ENCODE measurements at places on chromosomes 6 and 20.

DNA sequence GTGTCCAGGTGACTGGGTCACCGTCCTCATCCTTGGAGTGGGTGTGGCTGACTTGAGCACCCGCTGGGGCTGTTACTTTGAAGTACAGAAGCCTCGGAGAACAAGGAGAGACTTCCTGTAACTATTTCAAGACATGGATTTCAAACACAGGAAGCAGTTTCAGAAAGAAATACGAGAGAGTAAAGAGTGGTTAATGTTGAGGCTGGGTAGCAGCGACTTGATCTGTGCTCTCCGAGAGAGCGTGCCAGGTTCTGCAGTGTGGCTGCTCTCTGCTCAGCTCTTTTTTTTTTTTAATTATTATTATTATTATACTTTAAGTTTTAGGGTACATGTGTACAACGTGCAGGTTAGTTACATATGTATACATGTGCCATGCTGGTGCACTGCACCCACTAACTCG, 17.5 kb upstream of the EFCAB8 start:
- DNase-seq: no peak

- no peak for DNase-seq
These were observed 25.1 kb downstream of the HCK start for GRCh38 chr20:32077190-32077589.

- no peak for DNase-seq
These were observed 81.5 kb upstream of the BCLAF1 start for GRCh38 chr6:136370988-136371728.

DNA sequence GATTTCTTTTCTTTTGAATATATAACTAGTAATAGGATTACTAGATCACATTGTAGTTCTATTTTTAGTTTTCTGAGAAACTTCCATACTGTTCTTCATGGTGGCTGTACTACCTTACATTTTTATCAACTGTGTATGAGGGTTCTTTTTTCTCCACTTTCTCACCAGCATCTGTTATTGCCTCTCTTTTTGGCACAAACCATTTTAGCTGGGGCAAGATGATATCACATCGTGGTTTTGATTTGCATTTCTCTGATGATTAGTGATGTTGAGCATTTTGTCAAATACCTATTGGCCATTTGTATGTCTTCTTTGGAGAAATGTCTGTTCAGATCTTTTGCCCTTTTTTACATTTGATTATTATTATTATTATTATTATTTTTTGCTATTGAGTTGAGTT, 86.1 kb upstream of the TCF21 start:
- DNase-seq: no peak

DNA sequence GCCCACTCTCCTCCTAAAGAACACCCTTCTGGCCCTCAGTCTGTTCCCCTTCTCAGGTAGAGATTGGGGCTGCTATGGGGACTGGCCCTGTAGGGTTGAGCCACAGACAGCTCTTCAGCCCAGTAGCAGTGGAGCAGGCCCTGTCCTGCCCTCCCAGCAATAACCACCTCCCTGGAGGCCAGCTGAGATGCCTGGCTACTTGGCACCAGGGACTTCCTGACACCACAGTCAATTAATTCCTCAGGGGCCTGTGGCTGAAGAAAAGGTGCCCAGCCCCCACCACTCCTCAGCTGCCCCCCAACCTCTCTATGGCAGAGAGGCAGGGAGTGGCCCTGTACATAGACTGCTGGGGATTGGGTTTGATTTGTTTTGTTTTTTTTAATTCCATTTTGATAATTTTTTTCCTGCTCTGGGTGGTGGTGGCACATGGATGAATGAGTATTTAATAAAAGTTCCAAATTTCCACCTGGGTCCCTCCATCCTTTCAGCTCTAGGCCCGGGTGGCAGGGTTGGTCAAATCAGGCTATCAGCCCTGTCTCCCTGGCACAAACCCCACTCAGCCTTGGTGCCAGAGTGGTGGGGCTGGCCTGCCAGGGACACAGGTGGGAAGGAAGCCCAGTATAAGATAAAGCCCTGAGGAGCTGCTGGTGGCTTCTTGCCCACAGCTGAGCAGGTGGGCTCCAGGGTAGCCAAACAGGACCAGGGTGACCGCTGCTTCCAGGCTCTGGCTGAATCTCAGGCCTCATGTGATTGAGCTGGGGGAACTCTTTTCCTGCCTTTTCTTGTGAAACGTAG, 1.9 kb upstream of the DEF6 start:
- no peak for DNase-seq
